ENCODE measurements at places on chromosomes 7 and 10.

GRCh38 chr7:101287032-101287431, 34.6 kb downstream of the IFT22 start:
- DNase-seq, result peak; percentile 66

- peak; percentile 62 for DNase-seq
These were observed 17.3 kb upstream of the BLOC1S2 start for GRCh38 chr10:100303724-100304319.

DNA sequence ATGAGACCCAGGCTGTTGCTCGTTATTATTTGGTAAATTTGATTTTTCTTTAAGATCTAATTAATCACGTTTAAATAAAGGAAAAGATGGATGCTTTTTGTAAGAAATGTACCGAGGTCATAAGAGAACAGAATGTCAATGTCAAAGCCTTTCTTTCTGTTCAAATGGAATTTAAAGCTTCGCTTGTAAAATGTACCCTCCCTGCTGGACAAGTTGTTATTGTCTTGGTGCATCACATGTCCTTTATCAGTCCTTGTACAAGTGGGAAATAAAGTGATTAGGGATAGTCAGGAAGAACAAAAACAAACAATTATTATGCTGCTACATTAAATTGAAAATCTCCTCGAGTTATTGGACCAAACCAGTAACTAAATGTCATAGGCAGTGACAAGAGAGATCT, 363.2 kb downstream of the PHTF2 start:
- no peak for DNase-seq

DNA sequence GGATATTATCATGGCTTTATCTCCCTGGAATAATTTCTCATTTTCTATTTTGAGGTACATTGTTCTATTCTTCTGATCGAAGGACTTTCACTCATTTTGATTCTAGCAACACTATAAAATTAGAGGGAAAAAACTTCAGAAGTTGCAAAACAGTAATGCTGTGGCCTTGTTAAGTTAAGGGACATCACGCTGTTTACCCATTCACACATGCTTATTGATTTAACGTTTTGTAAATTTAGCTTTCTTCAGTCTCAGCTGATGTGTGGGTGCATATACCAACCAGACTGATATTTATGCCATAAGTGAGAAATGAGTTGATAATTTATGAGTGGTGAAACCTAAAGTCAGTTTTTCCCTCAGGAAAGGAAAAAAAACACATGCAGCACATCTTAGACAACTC, 63.5 kb upstream of the RELN start:
- no peak for DNase-seq

DNA sequence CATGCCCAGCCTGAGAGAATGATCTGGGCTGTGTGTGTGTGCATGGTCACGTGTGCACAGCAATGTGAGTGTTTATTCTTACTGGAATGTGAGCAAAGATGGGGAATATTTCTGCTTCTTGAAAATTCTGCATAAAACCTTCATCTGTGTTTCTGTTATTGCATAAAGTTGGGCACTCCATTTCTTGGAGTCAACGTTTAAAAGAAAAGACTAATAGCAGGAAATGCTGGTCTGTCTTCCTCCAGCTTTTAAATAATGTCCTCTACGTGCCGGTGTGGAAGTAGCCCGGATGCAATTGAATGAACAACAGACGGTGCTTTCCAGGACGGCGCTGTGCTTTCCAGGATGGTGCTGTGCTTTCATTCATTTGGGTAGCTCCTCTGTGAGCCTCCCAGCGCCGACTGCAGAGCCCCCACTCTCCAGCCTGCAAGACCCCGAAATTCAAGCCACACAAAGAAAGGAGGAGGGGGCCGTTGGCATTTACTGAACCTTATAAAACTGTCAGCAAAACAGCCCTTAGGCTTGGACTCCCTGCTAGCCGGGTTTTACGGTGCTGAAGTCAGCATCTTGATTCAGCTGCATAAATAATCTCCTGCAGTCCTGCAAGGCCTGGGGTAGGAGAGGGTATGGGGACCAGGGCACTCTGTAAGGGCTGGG, 158.2 kb upstream of the PRKCQ start:
- peak; percentile 63 for DNase-seq

GRCh38 chr10:49655099-49655498, 24.4 kb upstream of the C10orf53 start:
- DNase-seq, result no peak

GRCh38 chr7:43114458-43114780, 2.0 kb downstream of the HECW1 start:
- DNase-seq, result no peak
